Adrenal gland (tissue), 19 donors: ENCODE measurements at places on chromosomes 1 and 21.

- H3K27ac ChIP-seq = no peak overlapping the region
- no peaks in the 10 kb centered on the region for H3K4me1 ChIP-seq
- no peak for DNase-seq
- H3K4me3 ChIP-seq = no peak overlapping the region
- H3K27me3 ChIP-seq = peaks cover 4% of the 10 kb centered on the region
These were observed 98.8 kb downstream of the RIPK4 start for GRCh38 chr21:41668051-41668541.

- H3K27me3 ChIP-seq = no peaks in the 10 kb centered on the region
- DNase-seq = no peak
- H3K4me1 ChIP-seq = no peaks in the 10 kb centered on the region
- no peak overlapping the region for H3K4me3 ChIP-seq
These were observed 93.8 kb downstream of the CHD1L start for GRCh38 chr1:147336291-147336690.

- H3K4me1 ChIP-seq = peaks cover 31% of the 10 kb centered on the region
- no peak overlapping the region for H3K27ac ChIP-seq
- DNase-seq = no peak
- no peak overlapping the region for H3K4me3 ChIP-seq
- H3K36me3 ChIP-seq = no peaks in the 10 kb centered on the region
These were observed 64.3 kb upstream of the EPS8L3 start for GRCh38 chr1:109827986-109828385.

DNA sequence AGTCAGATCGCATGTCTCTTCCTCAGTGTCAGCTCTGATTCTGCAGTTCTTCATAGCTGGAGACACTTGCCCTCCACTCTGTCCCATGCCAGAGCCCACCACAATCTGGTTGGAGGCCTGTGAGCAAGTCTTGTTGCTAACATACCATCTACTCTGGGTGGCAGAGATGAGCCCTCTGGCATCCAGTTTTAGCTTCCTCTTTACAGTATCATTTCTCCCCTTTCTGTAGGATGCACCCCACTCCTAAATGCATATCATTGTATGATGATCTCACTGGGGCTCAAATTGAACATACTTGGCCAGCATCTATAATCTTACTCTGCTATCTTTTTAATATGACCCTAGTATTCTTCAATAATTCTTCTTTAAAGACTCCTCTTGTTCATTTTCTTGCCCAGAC is 16.9 kb downstream of the PCNX2 start:
- H3K4me3 ChIP-seq = no peak overlapping the region
- DNase-seq = no peak
- H3K27ac ChIP-seq = no peak overlapping the region
- no peaks in the 10 kb centered on the region for H3K4me1 ChIP-seq
- no peaks in the 10 kb centered on the region for H3K36me3 ChIP-seq

- no peak for DNase-seq
- peaks cover 6% of the 10 kb centered on the region for H3K4me1 ChIP-seq
- no peak overlapping the region for H3K27ac ChIP-seq
- peaks cover 7% of the 10 kb centered on the region for H3K27me3 ChIP-seq
- no peaks in the 10 kb centered on the region for H3K36me3 ChIP-seq
These were observed 5.1 kb downstream of the NT5C1A start for GRCh38 chr1:39666772-39667171.

DNA sequence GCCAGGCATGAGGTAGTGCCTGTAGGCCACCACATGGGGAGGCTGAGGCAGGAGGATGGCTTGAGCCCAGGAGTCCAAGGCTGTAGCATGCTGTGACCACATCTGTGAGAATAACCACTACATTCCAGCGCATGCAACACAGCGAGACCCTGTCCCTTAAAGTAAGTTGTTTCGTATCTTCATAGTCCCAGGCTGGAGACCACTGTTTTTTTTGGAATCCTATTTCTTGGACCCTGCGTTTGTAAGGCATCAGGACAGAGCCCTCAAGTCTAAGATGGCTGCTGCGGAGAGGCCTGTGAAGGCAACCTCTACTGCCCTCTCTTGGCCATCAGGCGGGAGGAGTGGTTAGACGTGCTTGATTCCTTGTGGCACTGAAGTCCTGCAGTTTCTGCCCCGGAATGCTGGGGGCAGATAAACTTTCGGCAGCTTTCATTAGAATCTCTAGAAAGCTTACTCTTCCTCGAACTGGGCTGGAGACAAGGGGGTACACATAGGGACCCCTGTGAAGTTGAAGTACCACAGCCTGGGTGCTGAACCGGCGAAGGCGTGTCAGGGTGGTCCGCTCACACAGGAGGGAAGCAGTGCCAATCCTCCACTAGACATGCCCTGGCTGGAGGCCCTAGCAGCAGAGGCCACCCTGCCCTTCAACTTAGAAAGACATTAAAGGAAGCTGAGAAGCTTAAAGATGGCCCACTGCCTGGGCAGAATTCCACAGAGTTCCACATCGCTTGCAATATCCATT is 36.6 kb downstream of the RABIF start:
- no peaks in the 10 kb centered on the region for H3K27me3 ChIP-seq
- no peak overlapping the region for H3K4me3 ChIP-seq
- H3K27ac ChIP-seq = no peak overlapping the region
- no peaks in the 10 kb centered on the region for H3K4me1 ChIP-seq

DNA sequence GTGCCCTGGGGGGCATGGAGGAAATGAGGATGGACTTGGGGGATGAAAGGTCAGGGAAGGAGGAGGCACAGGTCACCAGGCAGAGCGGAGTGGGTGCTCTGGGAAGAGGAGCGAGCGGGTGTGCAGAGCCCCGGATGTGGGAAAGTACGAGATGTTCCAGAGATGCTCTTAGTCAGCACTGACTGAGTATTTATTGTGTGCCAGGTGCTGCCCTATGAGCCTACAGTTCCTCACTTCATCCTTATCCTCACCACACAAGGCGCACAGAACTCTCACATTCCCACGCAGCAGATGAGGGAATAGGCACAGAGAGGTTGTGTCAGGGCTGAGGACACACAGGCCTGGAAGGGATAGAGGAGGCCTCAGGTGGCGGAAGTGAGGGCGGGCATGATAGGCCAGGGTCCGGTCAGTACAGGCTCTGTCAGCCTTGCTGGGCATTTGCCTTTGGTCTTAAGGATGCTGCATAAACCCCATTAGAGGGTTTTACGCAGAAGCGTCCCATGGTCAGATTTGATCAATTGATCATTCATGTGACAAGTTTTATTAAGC is 77.3 kb downstream of the ARHGEF10L start:
- no peak overlapping the region for H3K27ac ChIP-seq
- H3K4me3 ChIP-seq = no peak overlapping the region
- peaks cover 16% of the 10 kb centered on the region for H3K36me3 ChIP-seq
- no peak for DNase-seq

DNA sequence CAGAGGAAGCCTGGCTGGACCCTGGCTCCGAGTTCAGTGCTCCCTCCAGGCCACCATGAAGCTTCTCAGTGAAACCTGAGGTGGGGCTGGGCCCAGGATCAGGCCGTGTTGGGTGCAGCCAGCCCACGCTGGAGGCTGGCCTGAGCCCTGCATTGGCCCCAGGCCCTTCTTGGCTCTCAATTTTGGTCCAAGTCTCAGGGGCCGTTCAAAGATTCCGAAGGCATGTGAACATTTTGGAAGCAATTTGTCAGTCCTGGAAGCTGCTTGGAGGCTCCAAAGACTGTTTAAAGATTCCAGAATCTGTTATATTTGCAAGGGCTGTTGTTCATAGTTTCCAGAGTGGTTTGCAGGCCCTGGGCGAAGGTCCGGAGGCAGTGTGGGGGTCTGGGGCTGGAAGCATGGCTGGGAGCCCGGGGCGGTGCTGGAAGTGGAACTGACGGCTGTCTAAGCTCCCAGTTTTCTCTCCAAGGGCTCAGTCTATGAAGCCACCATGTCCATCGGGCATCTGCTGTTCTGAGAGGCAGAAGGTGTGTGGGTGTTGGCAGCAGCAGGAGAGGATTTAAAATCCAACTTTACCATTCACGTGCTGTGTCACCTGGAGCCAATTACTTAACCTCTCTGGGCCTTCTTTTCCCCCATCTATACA is 104.9 kb downstream of the EPHB2 start:
- no peak for DNase-seq
- H3K36me3 ChIP-seq = no peaks in the 10 kb centered on the region
- no peak overlapping the region for H3K4me3 ChIP-seq
- no peaks in the 10 kb centered on the region for H3K27me3 ChIP-seq
- no peak overlapping the region for H3K27ac ChIP-seq
- H3K4me1 ChIP-seq = peaks cover 7% of the 10 kb centered on the region

GRCh38 chr1:116334015-116334547 is 39.0 kb upstream of the ATP1A1 start:
- no peaks in the 10 kb centered on the region for H3K36me3 ChIP-seq
- no peaks in the 10 kb centered on the region for H3K4me1 ChIP-seq
- DNase-seq = no peak

- no peaks in the 10 kb centered on the region for H3K4me1 ChIP-seq
- H3K4me3 ChIP-seq = no peak overlapping the region
- H3K27me3 ChIP-seq = no peaks in the 10 kb centered on the region
These were observed 74.9 kb upstream of the BEND5 start for GRCh38 chr1:48851638-48852037.

DNA sequence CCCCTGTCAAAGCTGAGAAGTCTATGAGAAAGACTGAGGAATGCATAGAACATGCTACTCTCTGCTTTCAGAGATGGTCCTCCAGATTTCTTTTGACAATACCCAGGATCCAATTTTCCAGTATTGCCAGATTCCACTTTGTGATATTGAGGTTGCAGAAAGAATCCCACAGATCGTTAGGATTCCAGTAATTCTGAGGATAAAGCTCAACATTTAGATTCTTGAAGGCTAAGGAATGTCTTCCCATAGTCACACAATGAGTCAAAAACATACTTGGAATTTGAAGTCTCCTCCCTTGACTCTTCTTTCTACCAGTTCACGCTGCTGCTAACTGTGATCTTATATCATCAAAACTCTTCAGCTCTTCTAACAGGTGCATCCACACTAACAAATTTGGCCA is 57.1 kb downstream of the TNFSF18 start:
- no peak overlapping the region for H3K4me3 ChIP-seq
- no peaks in the 10 kb centered on the region for H3K36me3 ChIP-seq
- DNase-seq = no peak
- H3K4me1 ChIP-seq = no peaks in the 10 kb centered on the region
- no peaks in the 10 kb centered on the region for H3K27me3 ChIP-seq
- no peak overlapping the region for H3K27ac ChIP-seq

GRCh38 chr1:84282780-84283333 is 18.7 kb upstream of the SAMD13 start:
- H3K36me3 ChIP-seq = no peaks in the 10 kb centered on the region
- H3K4me1 ChIP-seq = no peaks in the 10 kb centered on the region
- no peak overlapping the region for H3K27ac ChIP-seq
- DNase-seq = no peak

DNA sequence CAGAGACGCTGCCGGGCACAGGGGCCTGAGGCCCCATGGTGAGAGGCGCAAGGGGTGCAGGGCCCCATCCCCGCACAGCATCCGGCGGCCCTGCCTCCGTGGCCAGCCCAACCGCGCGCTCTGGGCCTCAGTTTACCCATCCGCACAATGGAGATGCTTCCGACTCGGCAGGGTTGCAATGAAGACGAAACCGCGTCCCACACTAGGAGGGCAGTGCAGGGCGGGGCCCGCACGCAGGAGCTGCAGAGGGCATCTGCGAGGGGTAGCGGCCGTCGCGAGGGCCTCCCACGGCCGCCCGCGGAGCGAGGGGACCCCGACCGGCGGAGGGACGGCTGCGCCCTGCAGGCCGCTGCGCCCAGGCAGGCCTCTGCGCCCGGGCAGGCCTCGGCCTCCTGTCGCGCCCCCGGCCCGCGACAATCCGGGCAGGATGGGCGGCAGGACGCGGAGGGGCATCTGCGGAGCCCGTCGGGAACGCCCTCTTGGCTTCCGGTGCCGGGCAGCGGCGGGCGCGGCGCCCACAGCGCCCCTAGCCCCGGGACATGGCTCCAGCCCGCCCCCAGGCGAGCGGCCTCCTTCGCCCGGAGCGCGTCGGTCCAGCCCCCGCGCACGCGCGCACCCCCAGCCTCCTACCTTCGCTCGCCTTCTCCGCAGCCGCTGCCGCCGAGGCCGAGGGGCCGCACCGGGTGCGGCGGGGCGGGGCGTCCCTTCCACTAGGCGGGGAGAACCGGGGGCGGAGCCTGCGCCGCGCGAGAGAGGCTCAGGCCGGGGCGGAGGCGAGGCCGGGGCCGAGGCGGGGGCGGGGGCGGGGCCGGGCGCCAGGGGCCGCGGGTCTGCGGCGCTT is 15.3 kb downstream of the RNU1-1 start:
- no peaks in the 10 kb centered on the region for H3K27me3 ChIP-seq
- no peaks in the 10 kb centered on the region for H3K36me3 ChIP-seq
- peak overlapping the region; percentile 49 for H3K4me3 ChIP-seq
- peak; percentile 93 for DNase-seq
- no peaks in the 10 kb centered on the region for H3K4me1 ChIP-seq

DNA sequence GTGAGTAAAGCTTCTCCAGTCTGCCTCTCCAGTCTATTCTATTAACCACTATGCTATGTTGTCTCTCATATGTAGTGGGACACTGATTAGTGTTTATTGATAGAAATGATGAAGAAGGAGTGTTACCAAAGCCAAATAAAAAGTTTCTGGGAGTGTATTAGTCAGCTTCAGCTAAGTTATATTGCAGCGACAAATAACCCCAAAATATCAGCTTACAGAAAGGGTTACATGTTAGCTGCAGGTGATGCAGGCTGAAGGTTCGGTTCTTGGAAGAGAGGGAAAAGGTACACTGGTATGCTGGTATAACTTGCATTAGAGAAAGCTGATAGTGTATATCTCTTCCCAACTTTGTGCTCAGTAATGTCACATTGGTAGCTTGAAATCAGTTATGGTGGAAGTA is 10.6 kb upstream of the AK2 start:
- DNase-seq = no peak
- H3K4me1 ChIP-seq = no peaks in the 10 kb centered on the region
- no peak overlapping the region for H3K27ac ChIP-seq
- no peak overlapping the region for H3K4me3 ChIP-seq

DNA sequence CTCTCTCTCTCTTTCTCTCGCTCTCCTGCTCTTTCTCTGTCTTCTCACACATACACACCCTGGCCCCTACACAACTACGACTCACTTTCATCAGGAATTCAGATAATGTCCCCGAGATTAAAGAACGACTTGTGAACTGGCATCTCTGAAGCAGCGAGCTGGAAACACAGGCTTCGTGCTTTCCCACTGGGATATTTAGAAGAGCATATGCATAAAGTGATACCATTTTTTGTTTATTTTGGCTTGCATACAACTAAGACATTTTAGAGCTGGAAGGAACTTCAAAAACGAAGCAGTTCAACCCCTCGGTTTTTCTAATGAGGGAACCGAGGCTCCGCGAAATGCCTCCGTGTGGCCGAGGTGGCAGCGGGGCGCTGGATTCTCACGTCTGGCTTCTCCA is 88.6 kb downstream of the ZBTB18 start:
- no peak overlapping the region for H3K27ac ChIP-seq
- H3K4me3 ChIP-seq = no peak overlapping the region
- H3K4me1 ChIP-seq = no peaks in the 10 kb centered on the region
- H3K27me3 ChIP-seq = peaks cover 6% of the 10 kb centered on the region
- no peaks in the 10 kb centered on the region for H3K36me3 ChIP-seq

DNA sequence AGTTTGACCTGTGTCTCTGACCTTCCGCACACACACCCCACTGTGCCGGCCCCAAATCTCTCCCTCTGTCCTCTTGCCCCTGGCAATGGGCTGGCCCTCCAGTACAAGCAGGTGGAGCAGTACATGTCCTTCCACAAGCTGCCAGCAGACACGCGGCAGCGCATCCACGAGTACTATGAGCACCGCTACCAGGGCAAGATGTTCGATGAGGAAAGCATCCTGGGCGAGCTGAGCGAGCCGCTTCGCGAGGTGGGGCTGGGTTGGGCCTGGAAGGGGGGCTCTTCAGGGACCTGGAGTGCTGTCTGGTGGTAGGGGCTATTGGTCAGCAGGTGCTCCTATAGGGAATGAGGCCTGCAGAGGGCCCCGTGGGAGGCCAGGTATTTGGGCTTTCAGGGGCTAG is 7.8 kb downstream of the HCN3 start:
- H3K4me1 ChIP-seq = no peaks in the 10 kb centered on the region
- no peak overlapping the region for H3K4me3 ChIP-seq
- no peaks in the 10 kb centered on the region for H3K27me3 ChIP-seq
- H3K36me3 ChIP-seq = no peaks in the 10 kb centered on the region
